ENCODE measurements at places on chromosomes 16 and 17.

GRCh38 chr16:86865851-86866662 is 287.7 kb downstream of the FOXL1 start:
- DNase-seq: no peak

DNA sequence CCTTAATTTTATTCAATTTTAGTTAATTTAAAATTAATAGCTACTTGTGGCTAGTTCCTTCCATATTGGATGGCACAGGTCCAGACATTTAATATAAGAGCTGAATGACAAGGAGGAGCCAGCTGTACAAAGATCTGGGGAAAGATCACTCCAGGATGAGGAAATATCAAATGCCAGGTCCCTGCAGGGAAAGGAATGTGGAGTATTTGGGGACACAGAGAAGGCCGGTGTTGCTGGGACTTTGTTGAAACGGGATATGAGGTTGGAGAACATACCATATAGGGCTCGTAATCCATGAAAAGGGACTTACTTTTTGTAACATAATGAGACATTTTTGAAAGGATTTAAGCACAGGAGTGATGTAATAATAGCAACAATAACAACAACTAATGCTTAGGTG is 426.8 kb downstream of the HS3ST4 start:
- DNase-seq: no peak

- DNase-seq: no peak
Observed at GRCh38 chr16:57834936-57835335, 32.6 kb upstream of the KIFC3 start.

DNA sequence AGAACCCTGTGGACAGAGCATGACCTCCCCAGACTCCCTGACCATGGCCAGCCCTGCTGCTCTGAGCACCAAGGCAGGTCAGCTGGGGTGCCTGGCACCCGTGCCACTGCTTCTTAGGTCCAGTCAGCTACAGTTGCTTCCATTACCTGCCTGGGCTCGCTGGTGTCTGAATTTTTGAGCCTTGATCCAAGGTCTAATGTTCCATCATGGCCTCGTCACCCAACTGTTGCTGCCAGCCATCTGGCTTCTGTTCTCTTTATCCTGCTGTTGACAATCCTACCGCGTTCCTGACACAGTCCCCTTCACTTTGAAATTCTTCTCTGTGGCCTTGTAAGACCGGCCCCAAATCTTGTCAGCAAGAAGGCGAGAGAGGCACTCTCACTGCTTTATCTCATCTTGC is 16.7 kb downstream of the GLYR1 start:
- no peak for DNase-seq

DNA sequence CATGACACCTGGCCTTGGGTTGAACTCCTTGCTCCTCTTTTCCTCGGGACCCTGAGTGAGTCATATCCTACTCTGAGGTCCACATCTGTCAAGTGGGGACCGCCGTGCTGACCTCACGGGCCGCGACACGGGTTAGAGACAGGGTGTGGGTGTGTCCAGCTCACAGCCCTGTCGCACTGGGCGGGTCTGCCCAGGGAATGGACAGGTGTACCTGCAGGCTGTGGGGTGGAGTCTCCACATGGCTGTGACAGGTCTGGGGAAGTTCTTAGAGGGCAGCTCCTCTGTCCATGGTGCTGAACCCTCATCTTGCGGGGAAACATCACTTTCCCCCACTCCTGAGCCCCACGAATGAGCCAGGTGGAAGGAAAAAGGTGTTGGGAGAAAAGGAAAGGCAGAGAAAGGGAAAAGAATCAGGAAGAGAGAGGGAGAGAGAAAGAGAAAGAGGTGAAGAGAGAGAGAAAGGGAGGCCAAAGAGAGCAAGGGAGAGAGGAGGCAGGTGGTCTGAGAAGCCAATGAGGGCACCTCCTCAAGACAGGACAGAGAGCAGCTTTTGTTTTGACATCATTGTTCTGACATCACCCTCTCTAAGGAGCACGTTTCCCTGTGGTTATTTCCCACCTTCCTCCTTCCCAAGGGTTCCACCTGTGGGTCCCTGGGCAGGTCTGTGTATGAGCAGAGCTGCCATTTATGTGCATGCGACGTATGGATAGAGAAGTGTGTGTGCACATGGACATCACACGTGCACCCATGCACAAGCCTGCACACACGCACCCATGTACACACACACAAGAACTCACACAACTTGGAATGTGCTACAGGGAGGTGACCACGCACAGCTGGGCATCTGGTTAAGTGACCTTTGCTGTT is 32.6 kb upstream of the CBFA2T3 start:
- DNase-seq: peak; percentile 17

DNA sequence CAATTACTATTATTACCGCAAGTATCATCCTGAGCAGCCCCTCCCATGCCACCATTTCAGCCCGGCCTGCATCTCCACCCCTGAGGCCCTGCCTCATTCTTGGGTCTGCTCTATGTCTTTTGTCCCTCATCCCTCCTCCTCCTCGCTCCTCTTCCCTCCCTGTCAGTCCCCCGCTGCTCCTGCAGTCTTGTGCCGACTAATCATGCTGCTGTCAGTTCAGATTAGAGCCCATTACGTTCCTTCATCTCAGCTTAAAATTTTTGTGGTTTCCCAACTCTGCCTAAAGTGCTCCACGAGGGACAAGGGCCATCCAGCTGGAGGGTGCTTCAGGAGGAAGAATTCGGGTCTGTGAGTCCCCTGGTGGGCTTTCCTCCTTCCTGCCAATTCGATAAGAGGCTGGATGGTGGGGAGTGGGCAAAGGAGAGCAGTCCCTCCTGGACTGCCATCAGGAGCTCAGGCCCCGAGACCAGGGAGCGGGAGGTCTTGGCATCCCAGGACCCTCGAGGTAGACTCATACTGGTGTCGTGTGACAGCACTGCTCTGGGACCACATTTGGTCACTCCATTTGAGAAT is 32.9 kb upstream of the GOSR2 start:
- no peak for DNase-seq

GRCh38 chr16:52729731-52730130 is 182.8 kb upstream of the TOX3 start:
- DNase-seq: no peak

DNA sequence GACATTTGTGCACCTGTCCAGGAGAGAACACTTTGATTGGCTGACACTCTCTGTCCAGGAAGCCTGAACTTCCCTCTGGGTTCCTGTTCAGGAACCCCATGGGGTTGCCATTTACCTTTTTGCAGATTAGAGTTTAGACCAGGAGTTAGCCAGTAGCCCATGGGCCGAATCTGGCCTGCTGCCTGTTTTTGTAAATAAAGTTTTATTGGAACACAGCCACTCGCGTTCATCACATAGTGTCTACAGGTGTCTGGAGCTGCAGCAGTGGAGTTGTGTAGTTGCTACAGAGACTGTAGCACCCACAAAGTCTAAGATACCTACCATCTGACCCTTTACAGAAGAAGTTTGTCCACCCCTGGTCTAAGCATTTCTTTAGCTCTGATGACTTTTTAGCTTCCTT is 70.9 kb downstream of the ABCC1 start:
- no peak for DNase-seq
